ENCODE measurements at places on chromosomes 1 and 21.

GRCh38 chr1:78143152-78143551 lies 97.4 kb downstream of the GIPC2 start:
- no peak for DNase-seq

- DNase-seq = no peak
Observed at GRCh38 chr1:227244339-227245118, 73.8 kb downstream of the CDC42BPA start.

DNA sequence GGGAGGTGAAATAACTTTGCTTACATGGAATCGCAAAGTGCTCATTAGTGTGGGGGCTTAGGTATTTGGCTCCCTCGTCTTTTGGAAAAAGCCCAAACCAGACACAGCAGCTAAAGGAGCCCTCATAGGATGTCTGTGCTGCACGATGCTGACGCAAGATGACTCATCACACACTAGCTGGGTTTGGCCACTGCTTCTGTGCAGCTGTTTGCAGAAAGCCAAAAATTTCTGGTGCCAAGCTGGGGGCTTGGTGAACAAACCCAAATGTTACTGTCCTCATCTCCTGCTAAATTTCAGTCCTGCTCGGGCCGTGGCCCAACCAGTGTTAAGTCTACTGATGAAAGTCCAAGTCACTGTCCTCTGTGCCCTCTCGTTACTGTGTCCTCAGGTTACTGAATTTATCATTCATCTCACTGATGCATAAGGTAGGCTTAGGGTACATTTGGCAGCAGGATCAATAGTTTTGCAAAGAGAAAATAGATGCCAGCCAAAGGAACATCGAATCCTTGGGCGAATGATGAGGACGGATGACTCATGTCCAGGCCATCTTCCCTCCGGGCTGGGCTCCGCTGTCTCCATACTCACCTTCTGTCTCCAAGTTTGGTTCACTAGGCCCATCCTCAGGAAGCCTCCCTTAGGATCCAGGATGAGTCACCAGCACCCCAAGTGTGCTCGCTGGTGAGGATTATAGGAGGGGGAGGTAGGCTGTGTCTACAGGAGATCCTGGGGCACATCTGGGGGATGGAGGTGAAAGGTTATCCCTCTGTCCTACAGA lies 177.7 kb downstream of the ADSS2 start:
- DNase-seq = no peak

DNA sequence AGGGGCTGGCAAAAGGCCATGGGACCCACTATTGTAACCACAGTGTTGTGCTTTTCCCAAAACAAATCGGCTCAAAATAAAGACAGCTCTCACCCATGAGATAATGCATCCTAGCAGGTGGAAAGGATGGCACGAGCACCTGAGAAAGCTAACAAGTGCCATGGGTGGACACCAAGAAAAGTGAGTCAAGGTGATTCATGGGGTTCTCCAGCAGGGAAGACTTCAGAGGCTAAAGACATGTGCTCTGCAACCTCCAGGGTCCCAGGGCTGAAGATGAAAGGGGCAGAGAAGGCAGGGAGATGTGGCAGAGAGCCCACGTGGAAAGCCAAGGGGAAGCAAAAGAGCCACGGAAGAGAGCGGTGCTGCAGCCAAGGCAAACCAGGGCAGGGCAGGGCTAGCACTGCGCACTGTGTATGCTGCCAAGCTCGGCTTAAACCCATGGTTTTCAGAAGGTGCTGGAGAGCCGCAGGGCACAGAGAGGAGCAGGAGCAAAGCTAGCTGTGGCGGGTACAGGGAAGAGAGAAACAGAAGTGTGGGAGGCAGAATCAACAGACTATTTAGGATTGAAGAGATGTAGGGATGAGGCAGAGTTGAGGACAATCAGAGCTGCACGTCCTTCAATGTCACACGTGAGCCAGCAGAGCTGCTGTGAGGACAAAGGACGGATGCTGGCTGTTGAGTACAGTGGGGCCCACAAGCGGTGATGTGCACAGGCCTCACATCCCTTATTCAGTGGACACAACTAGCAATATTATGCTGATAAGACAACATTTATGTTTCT lies 41.8 kb upstream of the C1orf198 start:
- no peak for DNase-seq

DNA sequence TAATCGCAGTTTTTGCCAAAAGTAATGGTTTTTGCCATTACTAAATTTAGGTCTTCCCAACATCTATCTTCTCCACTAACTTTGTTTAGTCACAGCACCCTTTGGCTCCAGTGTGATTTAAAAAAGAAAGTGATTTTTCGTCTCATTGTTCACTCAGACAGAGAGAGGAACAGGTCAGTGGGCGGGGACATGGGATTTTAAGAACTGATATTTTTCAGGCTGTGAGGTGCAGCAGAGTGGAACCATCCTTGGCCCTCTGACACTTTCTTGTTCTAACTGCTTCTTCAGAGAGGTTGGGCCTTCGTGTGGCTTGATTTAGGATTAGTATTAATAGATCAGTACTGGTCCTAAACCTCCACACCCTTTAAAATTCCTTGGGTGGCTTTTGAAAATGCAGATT lies 38.8 kb downstream of the CASQ2 start:
- DNase-seq = no peak

DNA sequence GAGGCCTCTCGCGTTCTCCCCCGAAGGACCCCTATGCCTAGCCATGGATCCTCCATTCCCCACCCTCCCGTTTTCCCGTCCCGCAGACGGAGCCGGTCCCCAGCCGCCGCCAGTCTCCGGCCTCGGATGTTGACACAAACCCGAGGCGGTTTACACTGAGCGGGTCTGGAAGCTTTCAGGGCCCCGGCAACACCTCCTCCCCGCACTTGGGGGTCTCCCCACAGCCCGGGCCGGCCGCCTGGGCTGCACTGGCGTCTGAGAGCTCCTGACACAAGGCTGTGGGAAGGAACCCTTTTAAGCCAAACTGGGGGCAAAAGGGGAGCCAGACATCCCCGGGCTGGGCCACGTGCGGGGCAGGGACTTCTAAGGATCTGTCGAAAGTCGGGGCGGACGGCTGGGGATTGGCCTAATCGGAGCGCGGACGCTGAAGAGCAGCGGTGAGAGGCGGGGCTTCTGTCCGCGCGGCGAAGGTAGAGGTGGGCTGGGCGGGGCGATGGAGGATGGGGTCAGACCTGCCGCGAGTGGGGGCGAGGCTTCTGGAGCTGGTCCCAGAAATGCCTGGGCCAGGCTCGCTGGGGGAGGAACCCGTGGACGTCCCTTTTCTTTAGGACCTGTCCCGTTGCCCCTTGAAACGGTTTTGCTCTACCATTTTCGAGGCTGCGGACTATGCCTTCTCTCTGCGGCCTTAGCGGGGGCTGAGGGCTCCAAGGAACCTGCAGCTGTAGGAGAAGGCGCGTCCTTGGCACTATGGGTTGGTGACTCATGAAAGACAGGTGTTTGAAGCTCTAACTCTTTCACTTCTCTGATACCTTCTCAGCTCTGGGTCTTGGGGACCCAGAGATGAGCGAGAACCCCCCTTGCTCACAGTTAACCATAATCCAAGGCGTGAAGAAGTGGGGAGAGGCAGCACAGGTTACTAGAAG lies 1.2 kb upstream of the HPCAL4 start:
- no peak for DNase-seq

DNA sequence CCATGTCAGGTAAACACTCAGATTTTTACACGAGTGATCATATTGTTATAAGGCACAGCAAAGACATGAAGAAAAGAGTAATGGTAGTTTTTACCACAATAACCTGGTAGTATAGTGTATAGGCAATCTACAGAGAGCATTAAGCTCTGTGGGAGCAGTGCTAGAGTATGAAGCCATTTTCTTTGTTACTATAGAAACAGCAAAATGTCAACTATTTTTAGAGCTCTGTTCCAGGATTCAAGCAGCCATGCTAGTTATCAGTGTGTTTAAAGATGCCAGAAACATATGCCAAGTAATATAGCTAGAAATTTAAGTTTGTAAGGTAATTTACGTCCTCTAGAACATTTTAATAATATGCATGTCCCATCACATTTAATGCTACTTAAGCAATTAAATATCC lies 77.6 kb upstream of the RGS18 start:
- no peak for DNase-seq

DNA sequence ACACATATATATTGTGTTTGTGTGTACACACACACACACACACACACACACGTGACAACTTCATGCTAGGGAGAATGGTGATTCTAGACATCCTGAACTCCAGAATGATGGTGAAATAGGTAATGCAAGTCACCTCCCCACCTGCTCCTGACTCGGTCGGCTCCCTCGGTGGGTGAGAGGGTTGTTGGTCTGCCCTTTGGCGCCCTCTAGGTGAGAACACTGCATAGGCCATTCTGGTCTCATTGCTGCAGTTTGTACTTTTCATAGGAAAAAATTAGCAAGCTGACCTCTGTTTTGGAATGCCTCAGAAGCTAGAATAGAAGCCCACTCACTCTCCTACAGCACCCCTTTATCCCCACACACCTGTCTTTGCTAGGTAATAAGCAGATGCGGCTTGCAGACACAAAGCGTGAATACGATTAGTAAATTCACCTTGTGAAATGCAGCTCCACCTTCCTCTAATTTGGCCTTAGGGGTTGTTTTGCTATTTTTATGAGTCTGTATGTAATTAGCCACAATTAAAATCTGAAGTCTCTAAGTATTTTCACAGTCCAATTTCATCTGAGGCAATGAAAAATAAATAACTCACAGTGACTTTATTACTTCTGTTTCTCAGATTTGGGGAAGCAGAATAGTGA lies 130.0 kb upstream of the KCNJ15 start:
- peak; percentile 75 for DNase-seq

DNA sequence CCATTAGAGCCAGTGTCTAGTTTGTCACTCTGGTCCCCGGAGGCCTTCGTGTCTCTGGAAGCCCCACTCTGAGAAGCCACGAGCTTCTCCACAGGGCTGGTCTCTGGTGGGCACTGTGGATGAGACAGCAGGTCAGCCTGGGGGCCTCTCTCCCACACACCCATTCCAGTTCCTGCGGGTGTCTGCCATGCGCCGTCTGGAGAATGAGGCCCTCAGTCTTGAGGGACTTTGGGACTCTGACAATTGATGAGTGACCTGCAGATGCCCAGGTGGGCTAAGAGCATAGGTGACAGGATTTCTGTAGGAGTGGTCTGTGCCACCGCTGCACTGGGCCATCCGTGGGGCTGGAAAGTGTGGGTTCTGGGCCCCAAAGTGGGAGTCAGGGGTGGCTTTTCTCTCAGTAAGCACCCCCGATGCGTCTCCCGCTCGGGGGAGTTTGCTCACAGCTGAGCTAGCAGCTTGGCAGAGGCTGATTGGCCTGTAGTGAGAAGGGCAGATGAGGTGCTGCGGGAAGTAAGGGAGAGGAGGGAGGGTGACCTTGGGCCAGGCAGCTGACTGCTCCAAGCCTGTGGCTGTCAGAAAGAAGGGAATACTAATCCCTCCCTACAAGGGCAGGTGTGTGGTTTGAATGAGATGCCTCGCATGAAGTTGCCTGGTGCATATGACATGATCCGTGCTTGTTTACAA lies 26.4 kb downstream of the LHX4 start:
- DNase-seq = no peak

- no peak for DNase-seq
Observed at GRCh38 chr1:112067989-112068388, 78.5 kb upstream of the KCND3 start.

DNA sequence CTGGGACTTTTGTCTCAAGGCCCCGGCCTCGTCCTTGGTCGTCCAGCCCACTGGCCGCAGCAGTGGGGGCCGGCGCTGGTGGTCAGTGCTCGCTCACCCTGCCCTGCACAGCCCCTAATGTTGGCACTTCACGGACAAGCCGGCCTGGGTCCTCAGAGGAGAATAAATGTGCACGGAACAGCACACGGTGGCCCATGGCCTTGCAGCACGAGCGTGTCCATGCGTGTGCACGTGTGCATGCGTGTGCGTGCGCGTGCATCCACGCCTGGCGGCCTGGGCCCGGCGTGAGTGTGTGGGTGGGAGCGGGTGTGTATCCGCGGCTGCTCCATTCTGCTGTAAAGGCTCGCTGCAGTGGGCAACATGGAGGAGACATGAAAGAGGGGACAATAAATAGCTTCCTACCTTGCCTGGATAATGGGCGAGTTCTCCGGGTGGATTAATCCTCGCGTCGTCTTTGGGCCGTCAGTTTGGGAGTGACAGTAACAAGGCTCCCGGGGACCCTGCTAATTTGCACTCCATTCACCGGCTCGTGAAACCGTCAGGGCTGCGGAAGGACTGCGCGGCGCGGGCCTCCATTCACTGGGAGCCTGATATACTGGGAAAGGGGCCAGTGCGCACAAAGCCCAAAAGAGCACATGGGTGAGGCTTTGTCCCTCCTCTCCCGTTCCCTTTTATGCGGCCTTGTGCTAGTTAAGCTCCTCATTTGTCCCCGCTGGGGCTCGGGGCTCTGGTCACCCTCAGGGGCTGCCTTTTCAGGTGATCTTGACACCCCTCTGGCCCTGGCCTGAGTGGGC lies 142.8 kb downstream of the PRDM16 start:
- no peak for DNase-seq
